Hypothalamus (tissue), 51 donors: ENCODE measurements at places on chromosomes 5 and 9.

DNA sequence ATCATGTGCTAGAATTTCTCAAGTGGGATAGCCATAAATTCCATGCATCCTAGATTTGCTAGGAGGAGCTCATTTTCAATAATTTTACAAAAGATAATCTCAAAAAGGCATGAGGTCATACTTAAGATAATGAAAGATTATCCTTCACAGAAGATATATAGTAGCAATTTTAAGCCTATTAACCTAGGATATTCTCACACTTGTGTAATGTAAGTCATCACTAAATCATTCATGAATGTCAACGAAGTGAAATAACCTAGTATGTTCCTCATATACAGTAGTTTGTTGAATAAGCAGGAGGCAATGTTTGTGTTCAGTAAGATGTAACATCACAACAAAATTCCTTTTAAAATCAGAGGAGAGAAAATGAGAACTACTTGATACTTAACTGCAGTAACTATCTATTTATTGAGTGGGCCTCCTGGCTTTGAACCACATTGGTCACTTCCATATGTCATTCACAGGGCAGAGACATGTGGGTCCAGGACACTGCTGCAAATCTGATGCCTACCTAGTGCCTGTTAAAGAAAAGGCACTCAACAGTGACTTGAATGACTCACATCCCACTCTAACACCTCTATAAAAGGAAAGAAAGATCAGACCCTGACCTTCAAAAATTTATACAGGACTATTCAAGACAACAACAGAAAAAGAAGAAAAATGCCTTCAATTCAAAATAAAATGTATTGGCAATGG, 8.2 kb downstream of the LIFR start:
- DNase-seq, result no peak

GRCh38 chr5:111691914-111692313, 65.1 kb downstream of the NREP start:
- DNase-seq, result no peak

GRCh38 chr9:131203431-131204218, 72.7 kb downstream of the FAM78A start:
- no peak for DNase-seq

- no peak for DNase-seq
These were observed 93.8 kb downstream of the ZNF354C start for GRCh38 chr5:179153921-179154345.

DNA sequence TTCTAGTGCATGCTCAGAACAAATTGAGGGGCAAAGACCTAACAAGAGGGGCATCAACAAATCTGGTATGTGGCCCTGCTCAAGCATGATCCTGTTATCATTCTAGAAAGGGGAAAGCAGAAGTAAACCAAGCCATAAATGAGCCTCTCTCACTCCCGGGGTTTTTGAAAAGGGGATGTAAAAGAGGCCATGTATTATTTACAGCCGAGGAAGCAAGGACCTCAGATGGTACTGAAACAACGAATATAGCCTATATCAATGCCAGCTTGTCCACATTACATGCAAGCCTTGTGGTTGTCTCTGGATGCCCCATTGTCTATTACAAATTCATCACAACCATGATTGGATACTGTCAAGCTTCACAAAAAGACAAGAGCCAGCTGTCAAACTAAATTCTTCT, 211.3 kb downstream of the DCP2 start:
- DNase-seq, result no peak

DNA sequence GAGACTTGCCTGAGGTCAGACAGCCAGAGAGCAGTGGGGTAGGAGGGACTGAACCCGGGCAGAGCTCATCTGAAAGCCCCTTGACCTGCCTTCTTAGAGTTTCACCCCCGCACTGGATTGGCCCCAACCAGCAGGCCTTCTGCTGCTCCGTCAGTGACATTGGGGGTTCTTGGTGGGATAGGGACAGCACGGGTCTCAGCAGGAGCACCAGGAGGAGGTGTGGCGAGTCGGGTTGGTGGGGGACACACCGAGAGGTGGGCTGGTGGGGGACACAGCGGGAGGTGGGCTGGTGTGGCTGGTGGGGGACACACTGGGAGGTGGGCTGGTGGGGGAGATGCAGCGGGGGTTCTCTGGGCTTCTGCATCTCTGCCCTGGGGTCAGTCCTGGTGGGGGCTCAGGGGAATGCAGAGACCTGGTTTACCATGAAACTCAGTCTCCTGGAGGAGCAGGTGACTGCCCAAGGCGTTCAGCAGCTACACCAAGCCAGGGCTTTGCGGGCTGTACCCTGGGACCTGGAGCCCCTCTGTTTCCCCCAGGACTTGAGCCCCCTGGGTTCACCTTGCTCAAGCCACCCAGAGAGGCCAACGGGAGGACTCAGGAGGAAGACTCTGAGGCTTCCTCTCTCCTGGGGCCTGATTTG, 28.1 kb upstream of the RNU6ATAC start:
- no peak for DNase-seq
